Stimulated activated CD8-positive, alpha-beta memory T cell treated with anti-CD3 and anti-CD28 coated beads, Interleukin-4, amount 100 ng/mL, for 24 hours (primary cell): ENCODE measurements at places on chromosomes 16 and 17.

- peak; percentile 32 for DNase-seq
These were observed 1.0 kb upstream of the AIPL1 start for GRCh38 chr17:6435968-6436367.

DNA sequence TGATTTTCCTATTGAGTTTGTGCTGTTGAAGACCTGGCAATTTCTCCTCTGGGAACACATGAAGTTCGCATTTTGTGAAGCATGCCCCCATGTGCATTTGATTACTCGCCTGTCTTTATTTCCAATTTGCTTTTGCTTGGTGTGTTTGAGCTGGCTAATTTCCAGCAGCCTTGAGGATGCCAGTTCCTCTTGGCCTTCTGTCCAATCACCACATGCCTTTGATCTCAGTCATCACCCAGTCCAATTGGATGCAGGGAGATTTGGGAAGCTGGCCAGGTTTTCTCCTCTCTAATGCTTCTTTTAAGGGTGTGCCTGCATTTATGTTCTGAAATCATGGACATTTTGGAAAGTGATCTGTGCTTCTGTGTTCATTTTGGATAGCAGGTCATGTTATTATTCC, 3.8 kb upstream of the TMEM100 start:
- no peak for DNase-seq

GRCh38 chr16:1870365-1871082, 1.4 kb downstream of the MEIOB start:
- no peak for DNase-seq

- no peak for DNase-seq
These were observed 7.6 kb downstream of the PITPNM3 start for GRCh38 chr17:6548578-6549330.

GRCh38 chr17:74203439-74204240, at the start of gene RPL38:
TSS of gene RPL38 (plus strand) at chr17:74203678. CDS start at chr17:74203956, 278 bp downstream.
- peak; percentile 96 for DNase-seq

DNA sequence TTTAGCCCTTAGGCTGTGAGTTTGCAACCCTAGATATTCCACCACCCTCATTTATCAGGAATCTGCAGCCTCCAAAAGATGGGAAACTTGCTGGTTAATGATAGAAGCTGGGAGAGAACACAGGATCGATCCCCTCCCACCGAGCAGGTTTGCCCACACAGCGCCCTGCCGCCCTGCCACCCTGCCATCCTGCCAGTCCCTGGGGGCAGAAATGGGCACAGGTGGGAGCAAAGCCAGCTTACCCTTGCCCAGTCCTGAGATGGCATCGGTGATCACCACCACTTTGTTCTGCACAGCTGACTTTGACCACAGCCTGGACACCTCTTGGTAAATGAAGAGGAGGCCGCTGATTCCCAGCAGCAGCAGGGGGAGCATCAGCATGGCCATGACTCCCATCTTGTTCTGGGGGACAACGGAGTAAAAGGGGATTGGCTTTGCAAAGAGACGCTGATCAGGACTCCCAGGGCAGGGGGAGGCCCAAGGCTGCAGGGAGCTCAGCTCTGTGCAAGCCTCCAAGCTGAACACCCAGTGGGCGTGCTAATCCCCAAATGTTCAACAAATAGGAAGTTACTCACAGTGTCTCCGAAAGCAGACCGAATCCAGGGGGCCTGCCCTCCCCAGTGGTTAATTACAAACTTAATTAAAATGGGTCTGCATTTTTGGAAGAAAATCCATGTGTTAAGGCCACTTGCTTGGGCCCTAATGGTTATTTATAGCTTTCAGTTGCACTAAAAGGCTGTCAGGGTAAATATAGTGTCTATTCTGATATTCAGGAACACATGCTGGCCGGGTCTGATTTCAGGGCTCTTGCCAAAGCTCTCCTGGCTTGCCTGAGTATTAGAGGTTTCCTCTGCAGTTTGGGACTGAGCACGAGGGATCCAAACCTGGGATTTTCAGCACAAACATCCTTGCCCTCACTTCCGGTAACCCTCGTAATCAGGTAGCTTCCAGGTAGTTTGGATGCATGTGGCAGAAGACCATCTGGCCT, at the start of gene DHRS7C:
Gene DHRS7C, minus strand, starts transcription at position 704 of the 988 bp plus-strand sequence. Its CDS starts 308 bp downstream, at position 396.
- no peak for DNase-seq

GRCh38 chr17:71849783-71850768, 270.7 kb upstream of the SOX9 start:
- DNase-seq = no peak

DNA sequence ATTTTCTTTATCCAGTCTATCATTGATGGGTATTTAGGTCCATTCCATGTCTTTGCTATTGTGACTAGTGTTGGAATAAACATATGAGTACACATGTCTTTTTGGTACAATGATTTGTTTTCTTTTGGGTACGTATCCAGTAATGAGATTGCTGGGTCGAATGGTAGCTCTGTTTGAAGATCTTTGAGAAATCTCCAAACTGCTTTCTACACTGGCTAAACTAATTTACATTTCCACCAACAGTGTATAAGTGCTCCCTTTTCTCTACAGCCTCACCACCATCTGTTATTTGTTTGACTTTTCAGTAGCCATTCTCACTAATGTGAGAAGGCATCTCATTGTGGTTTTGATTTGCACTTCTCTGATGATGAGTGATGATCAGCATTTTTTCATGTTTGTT, 103.7 kb downstream of the GOSR1 start:
- no peak for DNase-seq

DNA sequence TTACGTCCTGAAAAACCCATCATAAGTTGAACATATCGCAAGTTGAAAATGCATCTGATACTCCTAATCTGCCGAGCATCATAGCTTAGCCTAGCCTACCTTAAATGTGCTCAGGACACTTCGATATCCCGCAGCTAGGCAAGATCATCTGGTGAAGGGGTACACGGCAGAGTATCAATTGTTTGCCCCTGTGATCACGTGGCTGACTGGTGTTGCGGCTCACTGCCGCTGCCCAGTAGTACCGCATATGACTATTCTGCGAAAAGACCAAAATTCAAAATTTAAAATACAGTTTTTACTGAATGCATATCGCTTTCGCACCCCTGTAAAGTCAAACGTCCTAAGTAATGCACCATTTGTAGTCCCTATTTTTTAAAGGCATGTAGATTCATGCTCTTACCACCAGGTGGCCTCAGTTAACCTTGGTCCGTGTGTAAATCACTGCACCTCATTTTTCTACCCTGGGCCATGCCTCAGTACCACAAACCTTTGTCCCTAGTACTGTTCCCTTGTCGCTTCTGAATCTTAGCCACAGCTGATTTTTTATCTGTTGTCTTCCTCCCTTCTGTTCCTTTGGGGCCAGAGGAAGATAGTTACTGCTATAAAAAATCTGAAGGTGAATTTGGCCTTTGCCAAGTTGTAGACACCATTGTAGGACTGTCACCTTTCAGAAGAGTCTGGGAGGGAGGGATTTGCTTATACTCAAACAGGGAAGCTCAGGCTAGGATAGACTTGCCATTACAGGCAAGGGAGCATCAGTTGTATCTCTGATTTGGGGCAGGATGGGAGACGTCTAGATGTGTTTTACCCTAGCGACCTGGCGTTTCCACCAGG, 34.4 kb downstream of the WWP2 start:
- no peak for DNase-seq

DNA sequence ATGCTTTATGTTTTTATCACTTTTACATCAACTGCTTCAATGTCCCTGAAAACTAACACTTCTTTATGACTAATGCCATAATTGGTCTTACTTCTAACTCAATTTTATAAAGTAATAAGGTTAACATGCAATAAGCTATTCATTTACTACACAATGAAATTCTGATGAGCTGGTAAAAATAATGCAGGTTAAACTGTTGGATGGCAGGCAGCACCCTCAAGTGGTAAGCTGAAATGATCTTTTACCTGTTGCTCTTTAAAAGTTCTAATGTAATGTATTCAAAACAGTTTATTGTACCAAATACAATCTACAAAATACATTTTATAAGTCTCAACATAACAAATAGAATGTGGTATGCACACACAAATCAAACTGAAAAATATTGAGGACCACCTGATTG, 1280.3 kb downstream of the CDH8 start:
- no peak for DNase-seq
